A172 (cell line): ENCODE measurements at places on chromosomes 12 and 14.

GRCh38 chr12:128339126-128339520 is 72.2 kb downstream of the TMEM132C start:
- DNase-seq: no peak

- DNase-seq: no peak
Measured at GRCh38 chr12:69949311-69950002, 124.4 kb downstream of the MYRFL start.

DNA sequence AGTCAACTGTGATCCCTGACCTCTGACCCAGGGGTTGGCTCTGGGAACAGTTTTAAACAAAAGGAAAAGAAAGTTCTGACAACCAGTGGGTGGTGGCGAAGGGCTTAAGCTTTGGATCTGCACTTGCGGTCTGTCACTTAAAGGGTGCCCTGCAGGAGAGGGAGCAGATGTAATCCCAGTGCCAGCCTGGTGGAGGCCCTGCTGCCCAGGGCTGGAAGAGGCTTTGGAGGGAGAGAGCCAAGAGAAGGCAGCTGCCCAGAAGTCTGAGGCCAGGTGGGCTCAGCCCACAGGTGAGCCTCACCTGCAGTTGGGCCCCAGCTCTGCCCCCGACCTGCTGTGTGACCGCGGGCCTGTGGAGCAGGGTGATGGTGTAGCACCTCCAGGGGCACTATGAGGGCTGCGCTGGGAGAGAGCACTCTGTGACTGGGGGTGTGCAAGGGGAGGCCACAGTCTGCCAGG is 19.1 kb downstream of the SH2B3 start:
- DNase-seq: no peak

DNA sequence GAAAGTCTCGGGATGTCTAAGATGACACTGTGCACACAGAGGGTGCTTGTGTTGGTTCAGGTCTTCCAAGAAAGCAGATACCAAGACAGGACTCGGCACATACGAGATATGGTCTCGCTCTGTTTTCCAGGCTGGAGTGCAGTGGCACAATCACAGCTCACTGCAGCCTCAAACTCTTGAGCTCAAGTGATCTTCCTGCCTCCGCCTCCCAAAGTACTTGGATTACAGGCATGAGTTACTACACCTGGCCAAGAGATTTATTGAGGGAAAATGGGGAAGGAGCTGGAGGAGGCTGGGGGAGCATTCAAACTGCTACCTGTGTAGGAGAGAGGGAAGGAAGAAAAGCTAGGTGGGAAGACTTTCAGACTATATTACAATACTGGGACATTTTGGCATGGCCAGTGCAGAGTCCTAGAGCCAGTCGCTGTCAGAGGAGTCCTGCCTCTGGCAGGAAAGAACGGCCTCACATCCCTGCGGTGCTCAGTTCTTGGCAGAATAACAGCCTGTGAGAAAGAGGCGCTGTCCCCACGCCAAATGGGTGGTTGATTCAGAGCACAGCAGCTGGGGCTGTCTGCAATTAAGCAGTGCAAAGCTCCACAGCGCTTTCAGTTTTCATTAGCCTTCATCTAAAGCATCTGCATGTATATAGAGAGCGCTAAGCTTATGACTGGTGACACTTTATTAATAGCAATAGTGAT is 18.3 kb downstream of the SLC17A8 start:
- peak; percentile 17 for DNase-seq

GRCh38 chr14:67620217-67620785 is 581 bp downstream of the ARG2 start:
- no peak for DNase-seq

- peak; percentile 0 for DNase-seq
Measured at GRCh38 chr12:73308079-73308478, 1035.9 kb downstream of the TRHDE start.

- peak; percentile 2 for DNase-seq
Measured at GRCh38 chr12:108594-108993, 42.0 kb downstream of the IQSEC3 start.

- DNase-seq: no peak
Measured at GRCh38 chr12:58363971-58364370, 422.6 kb downstream of the ATP23 start.

GRCh38 chr12:57755454-57756372 is 810 bp downstream of the MARCHF9 start:
- no peak for DNase-seq

DNA sequence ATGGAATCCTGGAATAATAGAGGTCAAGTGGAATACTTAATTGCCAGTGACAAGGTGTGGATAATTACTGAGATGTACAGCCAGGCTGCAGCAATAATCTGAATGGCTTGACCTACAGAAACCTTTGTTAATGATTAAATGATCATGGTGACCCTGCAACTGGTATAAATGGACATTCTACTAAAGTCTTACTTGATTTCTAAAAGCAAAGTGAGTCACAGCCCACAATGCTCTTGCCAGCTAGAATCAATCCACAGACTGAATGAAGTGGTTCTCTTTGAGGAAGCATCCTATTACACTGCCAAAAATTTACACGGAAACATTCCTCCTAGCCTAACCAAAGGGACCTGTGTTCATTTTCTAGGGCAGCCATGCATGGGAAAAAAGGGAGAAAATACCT is 518.5 kb downstream of the SOX5 start:
- no peak for DNase-seq

GRCh38 chr12:26195250-26195640 is at the start of gene SSPN:
Gene SSPN (plus strand): TSS chr12:26195573. CDS start chr12:26195673, 100 bp downstream.
- DNase-seq: no peak
